ENCODE measurements at places on chromosomes 5 and 9.

DNA sequence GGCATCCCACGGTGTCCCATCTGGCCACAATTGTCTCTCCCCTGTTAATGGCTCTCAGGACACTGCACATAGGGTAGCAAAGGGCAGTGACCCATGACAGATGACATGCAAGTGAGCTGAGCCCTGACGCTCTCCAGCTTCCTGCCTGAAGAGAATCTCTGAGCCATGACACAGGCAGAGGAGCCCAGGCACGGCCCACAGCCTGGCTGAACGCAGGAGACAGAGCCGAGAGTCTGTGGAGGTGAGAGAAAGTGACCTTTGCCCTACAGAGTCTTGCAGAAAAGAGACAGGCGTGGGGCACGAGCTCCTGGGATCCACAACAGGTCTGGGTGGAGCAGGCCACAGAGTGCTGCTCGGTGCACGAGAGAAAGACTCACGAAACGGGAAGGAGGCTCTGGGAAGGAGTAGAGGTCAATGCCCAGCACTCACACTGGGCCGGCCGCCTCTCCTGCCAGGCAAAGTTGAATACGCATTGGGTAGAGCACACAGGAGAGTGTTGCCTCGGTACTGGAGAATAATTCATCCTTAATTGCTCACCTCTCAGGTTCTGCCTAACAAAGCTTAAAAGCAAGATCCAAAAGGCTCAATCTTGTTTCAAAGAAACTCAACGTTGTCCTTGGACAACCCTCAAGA lies 90.3 kb downstream of the MRPL36 start:
- DNase-seq: no peak

DNA sequence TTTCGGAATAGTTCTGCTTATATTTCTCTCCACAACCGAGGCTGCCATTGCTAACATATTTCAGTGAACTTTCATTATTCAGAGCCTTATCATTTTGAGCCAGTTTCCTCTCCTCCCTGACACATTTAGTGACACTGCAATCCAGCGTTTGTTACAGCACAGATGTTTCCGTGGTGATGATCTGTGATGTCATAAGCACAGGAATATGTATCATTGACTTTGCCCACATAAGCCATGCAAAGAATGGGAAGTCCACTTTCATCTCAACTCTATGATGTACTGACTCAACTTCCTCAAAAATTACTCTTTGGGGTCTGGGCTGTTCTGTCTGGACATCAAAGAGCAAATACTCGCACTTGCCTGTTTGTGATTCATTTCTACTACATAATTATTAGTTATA lies 291.8 kb downstream of the EBF1 start:
- DNase-seq: no peak

DNA sequence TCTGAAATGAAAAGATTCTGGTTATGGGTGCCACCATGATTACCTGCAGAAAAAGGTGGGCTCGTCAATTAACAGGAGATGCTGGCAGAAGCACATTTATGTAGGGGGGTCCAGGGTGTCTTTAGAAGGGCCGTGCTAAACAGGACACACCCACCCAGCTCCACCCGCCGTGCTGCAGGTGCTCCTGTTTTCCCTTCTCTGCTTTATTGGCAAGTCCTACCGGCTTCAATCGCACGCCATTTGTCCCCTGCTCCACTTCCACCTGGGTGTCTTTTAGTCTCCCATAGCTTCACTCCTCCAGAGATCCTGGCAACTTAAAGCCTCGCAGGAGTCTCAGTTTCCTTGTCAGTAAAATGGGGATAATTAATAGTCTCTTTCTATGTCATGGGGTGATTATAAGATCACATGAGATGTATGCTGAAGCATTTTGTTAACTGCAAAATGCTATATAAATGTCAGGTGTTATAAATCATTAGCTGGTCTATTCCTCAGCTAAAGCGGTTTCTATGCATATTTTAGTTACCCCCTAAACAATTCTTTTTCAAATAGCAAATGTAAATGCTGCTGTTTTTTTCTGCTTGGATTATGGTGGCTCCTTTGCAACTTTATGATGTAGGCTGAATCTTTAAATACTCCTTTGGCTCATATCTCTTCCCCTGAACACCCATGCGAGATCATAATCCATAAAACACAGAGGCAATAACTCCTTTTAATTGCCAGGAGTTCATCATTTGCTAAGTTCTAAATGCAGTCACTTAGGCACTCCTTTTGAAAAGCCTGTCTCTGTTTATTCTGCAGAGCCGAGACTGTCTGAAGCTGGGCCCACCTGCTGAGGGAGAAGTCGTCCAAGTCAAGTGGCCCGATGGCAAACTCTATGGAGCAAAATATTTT lies 406.9 kb downstream of the KDM4C start:
- DNase-seq: no peak

GRCh38 chr5:106675687-106676086 lies 995.0 kb downstream of the EFNA5 start:
- DNase-seq: no peak

DNA sequence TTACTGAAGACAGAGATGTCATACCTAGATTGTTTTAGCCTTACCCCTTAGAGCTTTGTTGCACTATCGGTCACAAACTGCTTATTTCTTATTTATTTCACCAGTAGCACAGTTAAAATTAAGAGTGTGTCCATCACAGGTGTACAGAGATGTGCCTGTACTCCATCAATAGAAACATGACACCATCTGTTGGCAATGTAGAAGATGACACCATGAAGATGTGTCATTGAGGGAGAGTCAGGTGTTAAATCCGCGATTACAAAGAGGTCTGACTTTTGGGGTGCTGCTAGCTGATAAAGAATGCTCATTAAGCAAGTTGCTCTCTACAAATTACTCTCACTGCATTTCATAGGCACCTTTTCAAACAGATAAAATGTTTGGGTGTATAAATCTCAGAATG lies 164.4 kb downstream of the SMARCA2 start:
- no peak for DNase-seq

GRCh38 chr9:3827175-3827574 lies 301.4 kb upstream of the RFX3 start:
- DNase-seq: no peak

DNA sequence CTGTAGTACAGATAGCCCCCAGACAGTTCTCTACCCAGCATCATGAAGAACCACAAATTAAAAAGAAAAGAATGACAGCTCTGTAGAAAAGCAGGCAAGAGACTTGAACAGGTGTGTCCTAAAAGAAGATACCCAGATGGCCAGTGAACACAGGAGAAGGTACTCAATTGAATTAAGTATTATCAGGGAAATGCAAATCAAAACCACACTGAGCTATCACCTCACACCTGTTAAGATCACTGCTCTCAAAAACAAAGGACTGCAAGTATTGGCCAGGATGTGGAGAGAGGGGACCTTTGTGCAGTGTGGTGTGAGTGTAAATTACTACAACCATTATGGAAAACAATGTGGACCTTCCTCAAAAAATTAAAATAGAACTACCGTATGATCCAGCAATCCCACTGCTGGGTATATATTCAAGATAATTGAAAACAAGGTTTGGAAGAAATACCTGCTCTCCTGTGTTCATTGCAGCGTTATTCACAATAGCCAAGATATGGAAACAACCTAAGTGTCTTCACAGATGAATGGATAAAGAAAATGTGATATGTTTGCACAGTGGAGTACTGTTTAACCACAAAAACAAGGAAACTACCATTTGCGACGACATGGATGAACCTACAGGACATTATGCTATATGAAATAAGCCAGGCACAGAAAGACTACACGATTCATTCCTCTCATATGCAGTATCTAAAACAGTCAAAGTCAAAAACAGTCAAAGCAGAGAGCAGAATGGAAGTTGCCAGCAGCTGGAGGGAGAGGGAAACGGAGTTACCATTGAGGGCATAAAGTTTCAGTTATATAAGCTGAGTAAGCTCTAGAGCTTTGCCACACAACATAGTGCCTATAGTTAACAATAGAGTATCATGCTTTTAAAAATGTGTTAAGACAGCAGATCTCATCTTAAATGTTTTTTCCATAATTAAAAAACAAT lies 102.6 kb downstream of the WNK2 start:
- peak; percentile 85 for DNase-seq

DNA sequence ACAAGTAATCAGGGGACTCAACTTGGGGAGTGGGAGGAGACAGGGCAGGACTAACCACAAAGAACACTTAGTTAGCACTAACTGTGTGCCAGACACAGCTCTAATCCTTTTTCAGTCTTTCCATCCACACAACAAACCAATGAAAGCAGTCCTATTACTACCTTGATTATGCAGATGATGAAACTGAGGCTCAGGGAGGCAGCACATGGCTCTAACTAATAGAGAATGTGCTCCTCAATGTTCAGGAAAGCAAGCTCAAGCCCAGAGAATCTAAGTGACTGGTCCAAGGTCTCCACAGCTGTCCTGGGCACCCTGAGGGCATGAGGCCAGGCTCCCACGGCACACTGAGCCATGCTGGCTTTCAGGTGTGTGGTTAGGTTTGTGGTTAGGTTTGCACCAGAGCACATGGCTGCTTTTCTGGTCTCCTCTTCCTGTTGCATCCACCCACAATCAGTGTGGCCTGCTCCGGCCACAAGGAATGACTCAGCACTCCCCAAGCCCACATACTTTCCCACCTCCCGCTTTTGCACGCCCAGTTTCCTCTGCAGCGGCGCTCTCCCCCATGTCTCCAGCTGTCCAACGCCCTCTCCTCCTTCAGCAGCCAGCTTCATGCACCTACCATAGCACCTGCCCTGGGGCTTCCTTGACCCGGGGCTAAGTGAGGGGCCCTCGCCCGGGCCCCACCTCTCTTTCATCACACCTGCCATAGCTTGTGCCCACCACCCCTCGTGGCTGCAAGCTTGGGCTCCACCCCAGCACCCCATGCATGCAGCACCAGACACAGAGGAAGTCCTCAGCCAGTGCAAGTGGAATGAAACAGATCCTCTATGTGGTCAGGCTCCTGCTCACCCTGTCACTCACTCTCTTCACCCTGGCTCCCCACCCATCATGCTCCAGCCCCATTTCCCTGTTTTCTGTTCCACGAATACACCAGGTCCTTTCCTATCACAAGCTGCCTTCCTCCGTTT lies 133.1 kb downstream of the GABBR2 start:
- DNase-seq: no peak

DNA sequence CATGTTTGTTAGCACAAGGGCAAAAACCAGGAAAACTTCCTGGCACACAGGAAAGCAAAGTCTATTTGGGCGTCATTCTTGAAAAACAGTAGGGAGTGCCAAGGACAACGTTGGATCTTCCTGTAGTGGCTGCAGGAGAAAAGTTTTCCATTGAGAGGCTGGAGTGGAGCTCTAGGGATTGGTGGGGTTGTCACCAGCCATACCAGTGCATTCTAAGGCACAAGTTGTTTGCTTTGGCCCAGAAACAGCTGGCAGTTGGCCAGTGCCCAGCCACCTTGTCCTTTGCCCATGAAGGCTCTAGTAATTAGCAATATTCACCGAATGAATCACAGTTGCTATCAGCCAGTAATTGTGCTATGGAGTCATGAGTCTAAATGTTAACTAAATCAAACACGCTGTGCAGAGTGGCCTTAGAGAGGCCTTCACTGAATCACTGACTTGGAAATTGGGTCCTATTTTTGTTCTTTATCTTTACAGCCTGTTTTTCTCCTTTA lies 26.4 kb downstream of the TNFSF15 start:
- no peak for DNase-seq

DNA sequence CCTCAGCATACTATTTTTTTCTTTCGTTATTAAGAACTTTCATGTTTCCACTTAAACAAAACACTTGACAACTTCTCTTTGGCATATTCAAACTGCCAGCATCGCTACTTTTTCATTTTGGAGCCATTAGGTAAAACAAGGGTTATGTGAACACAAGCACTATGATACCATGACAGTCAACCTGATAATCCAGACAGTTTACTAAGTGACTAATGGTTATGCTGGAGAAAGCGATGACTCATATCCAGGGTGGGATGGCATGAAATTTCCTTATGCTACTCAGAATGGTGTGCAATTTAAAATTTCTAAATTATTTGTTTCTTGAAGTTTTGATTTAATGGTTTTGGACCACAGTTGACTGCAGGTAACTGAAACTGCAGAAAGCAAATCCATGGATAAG lies 29.9 kb upstream of the PRSS3 start:
- no peak for DNase-seq

- no peak for DNase-seq
Measured at GRCh38 chr5:9118852-9119251, 427.0 kb downstream of the SEMA5A start.

GRCh38 chr5:15844253-15844652 lies 335.3 kb downstream of the MARCHF11 start:
- DNase-seq: no peak

- no peak for DNase-seq
Measured at GRCh38 chr5:174057206-174057605, 11.7 kb downstream of the NSG2 start.

GRCh38 chr9:121809356-121810050 lies 158.1 kb downstream of the DAB2IP start:
- no peak for DNase-seq

GRCh38 chr9:73741316-73741715 lies 589.7 kb downstream of the ANXA1 start:
- DNase-seq: no peak

DNA sequence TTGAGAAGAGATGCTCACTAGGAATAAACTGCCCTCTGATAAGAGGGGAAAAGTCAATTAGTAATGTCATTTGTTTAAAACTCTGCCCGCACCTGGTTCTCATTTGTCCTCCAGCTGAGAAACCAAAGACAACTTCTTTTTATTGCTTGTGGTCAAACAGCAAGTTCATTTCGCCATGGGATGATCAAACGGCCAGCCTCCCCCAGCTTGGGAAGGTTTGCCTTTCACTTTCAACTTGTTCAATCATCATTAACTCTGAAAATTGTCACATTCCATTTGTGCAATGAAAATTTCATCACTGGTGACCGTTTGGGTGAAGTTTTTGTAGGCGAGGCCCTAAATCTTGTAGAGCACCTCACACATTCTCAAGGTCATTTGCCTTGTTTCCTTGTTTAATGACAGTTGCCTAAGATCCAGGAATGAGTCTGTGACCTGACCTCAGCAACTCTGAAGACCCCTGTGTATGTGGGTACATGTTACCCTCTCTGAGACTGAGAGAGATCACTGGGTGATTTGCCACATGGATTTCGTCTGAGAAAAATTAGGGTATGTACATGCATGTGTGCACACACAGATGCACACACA lies 117.7 kb downstream of the MARCHF3 start:
- DNase-seq: peak; percentile 5

- DNase-seq: no peak
Measured at GRCh38 chr5:171773106-171773505, 12.5 kb upstream of the SMIM23 start.

- DNase-seq: peak; percentile 68
Measured at GRCh38 chr9:33446946-33447798, at the start of gene AQP3. TSS of gene AQP3 (minus strand) at chr9:33447593. CDS start at chr9:33447530, 63 bp downstream.

DNA sequence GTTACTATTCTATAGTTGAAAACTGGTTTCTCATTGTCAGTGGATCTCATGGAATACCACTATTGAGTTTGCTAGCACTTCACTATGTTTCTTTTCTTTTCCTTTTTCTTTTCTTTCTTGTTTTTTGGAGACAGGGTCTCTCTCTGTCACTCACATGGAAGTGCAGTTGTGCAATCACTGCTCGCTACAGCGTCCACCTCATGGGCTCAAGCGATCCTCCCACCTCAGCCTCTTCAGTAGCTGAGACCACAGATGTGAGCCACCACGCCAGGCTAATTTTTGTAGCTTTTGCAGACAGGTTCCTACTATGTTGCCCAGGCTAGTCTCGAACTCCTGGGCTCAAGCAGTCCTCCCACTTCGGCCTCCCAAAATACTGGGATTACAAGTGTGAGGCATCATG lies 42.7 kb upstream of the VCAN start:
- no peak for DNase-seq

- DNase-seq: no peak
Measured at GRCh38 chr5:54537725-54538124, 20.2 kb downstream of the SNX18 start.

GRCh38 chr5:101728933-101729332 lies 567.2 kb downstream of the SLCO4C1 start:
- DNase-seq: no peak
